ENCODE measurements at places on chromosomes 6 and 20. TPM values are rescaled to one million over a fixed set of nuclear protein-coding genes. Genes with fewer than 3 reads are reported as not detected.

PRRT1 gene
- 1.2 TPM for total RNA-seq

GRCh38 chr6:154621686-154622085, 111.2 kb upstream of the CNKSR3 start:
- DNase-seq, result no peak

FAM50B gene
- total RNA-seq, result 10.9 TPM

GRCh38 chr6:19477563-19477962, 359.6 kb upstream of the ID4 start:
- DNase-seq, result no peak

MUCL3 gene
- total RNA-seq, result not detected

- DNase-seq, result no peak
Measured at GRCh38 chr20:23117738-23118137, 31.6 kb upstream of the CD93 start.

HLA-DOA gene
- total RNA-seq, result 1.6 TPM

DNA sequence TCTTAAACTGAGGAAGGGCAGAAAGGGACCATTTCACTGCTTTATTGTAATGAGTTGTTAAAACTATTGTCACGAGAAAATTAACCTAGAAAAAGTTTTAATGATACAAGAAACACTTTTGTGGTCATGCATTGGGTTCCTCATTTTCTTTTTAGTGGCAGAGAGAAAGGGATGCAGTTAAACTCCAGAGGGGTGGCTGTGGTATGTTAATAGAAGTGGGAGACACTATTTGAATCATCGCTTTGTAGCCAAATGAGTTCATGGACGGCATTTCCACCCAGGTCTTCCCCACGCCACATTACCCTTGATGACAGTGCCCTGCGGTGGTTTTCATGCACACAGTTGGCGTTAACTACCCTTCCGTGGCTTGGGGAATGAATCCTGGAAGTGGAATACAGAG, 235.6 kb downstream of the PLCB1 start:
- no peak for DNase-seq

DNA sequence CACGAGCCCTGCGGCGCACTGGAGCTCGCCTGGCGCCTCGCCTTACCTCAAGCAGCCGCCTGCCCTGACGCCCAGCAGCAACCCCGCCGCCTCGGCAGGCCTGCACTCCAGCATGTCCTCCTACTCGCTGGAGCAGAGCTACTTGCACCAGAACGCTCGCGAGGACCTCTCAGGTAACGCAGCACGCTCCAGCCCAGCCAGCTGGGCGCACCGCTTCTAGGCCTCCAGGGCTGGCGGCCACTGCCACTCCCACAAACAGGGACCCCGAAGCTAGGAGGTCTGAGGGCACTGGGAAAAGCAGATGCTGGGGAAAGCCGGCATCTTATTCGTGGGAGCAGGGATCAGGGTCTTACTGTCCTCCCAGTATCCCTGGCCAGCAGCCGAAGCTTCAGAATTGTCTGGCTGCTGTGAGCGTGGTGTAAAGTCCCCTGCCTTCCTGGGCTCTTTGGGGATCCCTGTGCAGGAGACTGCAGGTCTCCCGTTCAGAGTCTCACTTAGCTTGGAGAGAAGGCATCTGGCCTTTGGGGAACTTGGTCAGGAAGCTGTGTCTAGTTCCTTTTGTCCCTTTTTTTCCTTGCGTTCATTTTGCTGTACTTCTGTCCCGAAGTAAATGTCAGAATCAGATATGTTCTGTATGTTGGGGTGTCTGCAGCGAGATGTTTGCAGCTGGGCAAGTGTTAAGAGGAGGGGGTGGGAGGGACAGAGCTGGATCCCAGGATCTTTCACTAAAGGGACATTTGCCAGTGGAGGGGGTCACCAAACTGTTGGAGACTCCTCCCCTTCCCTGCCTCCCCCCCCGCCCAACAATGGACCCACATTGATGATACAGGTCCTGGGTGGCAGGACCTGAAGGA, 1.8 kb downstream of the FOXF2 start:
- peak; percentile 67 for DNase-seq

NR2E1 gene
- not detected for total RNA-seq

DNA sequence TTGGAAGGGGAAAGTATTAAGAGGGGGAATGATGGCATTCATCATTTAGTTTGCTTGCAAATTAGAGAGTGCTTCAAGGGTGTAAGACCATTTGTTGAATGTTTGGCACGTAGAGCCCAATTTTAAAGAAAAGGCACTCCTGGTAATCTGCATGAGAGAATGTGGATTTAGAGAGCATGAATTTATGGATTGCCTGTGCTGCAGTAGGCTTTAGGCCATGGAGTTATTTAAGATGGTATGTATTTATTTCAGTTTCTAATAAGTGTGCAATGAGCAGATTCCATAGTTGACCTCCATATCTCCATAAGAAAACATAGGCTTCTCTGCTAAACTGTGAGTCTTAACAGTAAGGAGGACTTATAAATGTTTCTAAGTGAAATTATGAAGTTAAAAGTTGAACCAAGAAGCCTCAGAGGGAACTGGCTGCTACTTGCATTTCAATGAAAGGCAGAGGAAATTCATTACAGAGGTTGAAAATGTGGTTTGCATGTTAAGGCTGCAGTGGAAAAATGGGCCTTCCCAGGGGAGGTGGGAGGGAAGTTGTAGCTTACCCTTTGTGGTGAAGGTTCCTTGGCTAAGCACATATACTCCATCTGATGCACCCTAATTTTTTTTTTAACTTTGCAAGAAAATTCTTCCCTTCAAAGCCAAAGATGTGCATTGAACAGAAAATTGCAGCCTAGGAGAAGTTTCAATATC, 134.2 kb downstream of the CARMIL1 start:
- DNase-seq, result peak; percentile 27

GRCh38 chr20:17644451-17644850, 37.6 kb downstream of the RRBP1 start:
- DNase-seq, result no peak

- DNase-seq, result no peak
Measured at GRCh38 chr6:88490195-88490907, 324.2 kb upstream of the CNR1 start.

DNA sequence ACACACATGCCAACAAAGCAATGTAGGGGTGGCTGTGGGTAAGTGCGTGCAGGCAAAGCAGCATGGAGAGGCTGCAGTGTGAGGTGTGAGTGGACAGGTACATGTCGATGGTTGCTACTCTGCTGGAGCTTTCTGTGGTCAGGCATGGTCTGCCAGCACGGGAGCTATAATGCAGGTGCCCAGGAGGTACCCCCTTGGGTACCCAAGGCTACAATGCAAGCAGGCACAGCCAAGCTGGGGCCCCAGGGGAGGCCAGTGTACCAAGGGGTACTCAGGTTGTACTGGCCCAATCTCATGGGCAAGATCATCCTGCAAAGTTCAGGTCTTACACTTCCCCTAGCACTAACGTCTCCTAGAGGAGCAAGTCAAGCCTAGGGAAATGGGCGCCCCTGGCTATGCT, 58.4 kb upstream of the IRAK1BP1 start:
- no peak for DNase-seq

DNA sequence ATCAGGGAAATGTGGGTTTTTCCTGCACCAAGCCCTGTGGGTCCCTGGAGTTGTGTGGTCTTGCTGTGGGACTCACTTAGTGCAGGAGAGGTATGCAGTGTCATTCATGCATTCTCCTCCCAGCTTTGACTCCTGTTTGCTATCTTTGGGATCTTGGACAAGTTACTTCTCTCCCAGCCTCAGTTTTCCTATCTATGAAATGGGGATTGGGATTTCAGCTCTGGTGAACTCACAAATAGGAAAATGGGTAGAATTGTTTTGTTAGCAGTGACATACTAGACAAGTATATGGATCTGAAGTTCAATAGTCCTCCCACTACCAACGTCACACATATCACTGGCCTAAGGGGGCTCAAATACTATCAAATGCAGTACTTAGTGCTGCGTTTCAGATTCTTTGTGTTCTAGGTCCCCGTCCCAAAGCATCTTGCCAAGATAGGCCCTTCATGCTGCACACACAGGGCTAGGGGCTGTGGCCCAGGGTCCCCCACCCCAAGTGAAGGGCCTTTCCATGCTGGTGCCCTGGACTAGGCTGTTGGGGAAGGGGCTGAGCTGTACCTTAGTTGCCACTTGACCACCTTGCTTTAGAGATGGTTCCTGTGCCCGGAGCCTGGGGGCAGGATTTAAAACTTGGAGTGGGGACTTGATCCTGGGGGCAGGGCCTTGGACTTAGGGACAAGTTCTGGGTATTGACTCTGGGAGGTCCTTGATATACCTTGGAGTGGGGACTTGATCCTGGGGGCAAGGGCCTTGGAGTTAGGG, 98.0 kb downstream of the TOX2 start:
- DNase-seq, result no peak

GRCh38 chr6:44540881-44541280, 153.4 kb downstream of the CDC5L start:
- DNase-seq, result no peak

DNA sequence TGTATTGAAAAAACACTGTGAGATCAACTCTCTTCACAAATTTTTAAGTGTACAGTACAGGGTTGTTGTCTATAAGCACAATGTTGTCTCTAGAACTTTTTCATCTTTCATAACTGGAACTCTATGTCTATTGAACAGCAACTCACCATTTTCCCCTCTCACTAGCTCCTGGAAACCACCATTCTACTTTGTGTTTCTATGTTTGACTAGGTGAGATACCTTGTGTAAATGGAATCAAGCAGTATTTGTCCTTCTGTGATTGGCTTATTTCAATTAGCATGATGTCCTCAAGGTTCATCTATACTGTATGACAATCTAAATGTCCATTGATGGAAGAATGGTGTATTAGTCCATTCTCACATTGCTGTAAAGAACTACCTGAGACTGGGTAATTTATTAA, 210.1 kb upstream of the FUT9 start:
- DNase-seq, result no peak

DNA sequence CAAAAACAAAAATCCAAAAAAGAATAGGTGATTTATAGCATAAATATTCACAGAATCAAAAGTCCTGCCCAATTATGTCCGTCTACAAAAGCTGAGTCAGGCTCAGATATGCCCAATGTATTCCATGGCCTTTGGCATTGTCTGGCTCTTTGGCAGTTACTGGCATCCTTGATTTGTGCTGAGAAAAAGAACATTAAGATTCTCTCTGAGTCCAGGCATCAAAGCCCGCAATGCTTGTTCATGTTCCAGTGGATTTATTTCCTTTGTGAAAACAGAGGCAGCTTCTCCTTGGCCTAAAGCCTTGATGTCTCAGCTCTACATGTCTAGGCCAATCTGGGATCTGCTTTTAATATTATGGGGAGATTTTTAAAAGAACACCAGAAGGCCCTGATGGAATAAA, 76.1 kb upstream of the SLC4A11 start:
- no peak for DNase-seq

BPIFB4 gene
- total RNA-seq, result 0.62 TPM

DNA sequence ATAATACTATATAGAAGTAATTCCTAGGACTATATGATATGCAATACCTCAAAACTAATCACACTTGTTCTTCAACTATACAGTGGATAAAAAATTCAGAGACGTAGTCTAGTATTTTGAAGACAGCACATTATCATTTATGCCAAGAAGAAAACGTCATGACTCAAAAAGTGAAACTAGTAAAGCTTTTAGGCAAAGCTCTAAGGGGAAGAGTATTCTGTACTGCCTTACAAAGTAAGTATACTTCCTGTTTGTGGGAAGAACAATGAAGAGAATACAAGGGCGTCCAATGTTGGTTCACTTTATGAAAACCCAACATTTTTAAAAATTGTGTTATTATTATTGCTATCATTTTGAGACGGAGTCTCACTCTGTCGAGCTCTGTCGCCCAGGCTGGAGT, 27.9 kb downstream of the LOC128125822 start:
- no peak for DNase-seq

THBD gene
- 26.6 TPM for total RNA-seq

PHACTR1 gene
- 2.5 TPM for total RNA-seq

- DNase-seq, result no peak
Measured at GRCh38 chr6:155384321-155384952, 70.2 kb upstream of the TFB1M start.

RSPH3 gene
- total RNA-seq, result 7.8 TPM

DNA sequence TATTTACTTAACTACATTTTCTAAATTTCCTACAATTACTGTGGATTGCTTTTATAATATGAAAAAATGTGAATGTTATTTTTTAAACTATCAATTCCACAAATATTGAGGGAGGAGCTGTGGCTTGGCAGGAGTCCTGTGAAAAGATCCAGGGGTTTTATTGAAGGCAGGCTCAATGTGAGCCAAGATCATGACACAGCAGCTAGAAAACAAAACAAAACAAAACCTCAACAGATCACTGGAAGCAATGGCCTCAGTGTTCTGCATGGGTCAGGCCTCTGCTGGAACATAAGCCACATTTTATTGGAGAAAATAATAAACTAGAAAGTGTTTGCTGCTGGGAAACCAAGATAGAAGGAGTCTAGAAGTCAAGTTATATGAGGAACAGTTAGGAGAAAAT, 19.4 kb upstream of the RCAN2 start:
- peak; percentile 24 for DNase-seq

PACSIN1 gene
- 0.10 TPM for total RNA-seq

- DNase-seq, result no peak
Measured at GRCh38 chr6:11021003-11021402, 23.1 kb downstream of the ELOVL2 start.

GRCh38 chr6:73290435-73290834, 27.4 kb upstream of the KHDC1 start:
- DNase-seq, result no peak
